Cardiac septum (tissue), 1 donor: ENCODE measurements at places on chromosomes 7 and 10. TPM values are rescaled to one million over a fixed set of nuclear protein-coding genes. Genes with fewer than 3 reads are reported as not detected.
A peak's percentile ranks its signal among the peaks of the same experiment; 100 is the strongest.

The FBXW4 gene
- 108 TPM for total RNA-seq

The GLCCI1 gene
- total RNA-seq, result 5.1 TPM

The PCDH15 gene
- total RNA-seq, result 0.57 TPM

The PPP1R17 gene
- total RNA-seq, result not detected

The ZNF679 gene
- not detected for total RNA-seq

The POLR2J gene
- 58.7 TPM for total RNA-seq

The DYNC1I1 gene
- 24.3 TPM for total RNA-seq

The ZDHHC16 gene
- total RNA-seq, result 25.5 TPM

The WEE2 gene
- not detected for total RNA-seq

- DNase-seq, result no peak
These were observed 52.3 kb downstream of the TACR2 start for GRCh38 chr10:69364232-69364940.

GRCh38 chr7:94594882-94595281, 61.1 kb downstream of the SGCE start:
- DNase-seq, result no peak

- DNase-seq, result peak; percentile 53
These were observed 30.7 kb downstream of the ELFN1 start for GRCh38 chr7:1700536-1701333.

- no peak for DNase-seq
These were observed 102.4 kb downstream of the CFTR start for GRCh38 chr7:117582219-117582704.

GRCh38 chr7:7829667-7830066, 111.3 kb upstream of the RPA3 start:
- no peak for DNase-seq

GRCh38 chr7:3432911-3433310, 131.9 kb downstream of the SDK1 start:
- DNase-seq, result no peak

DNA sequence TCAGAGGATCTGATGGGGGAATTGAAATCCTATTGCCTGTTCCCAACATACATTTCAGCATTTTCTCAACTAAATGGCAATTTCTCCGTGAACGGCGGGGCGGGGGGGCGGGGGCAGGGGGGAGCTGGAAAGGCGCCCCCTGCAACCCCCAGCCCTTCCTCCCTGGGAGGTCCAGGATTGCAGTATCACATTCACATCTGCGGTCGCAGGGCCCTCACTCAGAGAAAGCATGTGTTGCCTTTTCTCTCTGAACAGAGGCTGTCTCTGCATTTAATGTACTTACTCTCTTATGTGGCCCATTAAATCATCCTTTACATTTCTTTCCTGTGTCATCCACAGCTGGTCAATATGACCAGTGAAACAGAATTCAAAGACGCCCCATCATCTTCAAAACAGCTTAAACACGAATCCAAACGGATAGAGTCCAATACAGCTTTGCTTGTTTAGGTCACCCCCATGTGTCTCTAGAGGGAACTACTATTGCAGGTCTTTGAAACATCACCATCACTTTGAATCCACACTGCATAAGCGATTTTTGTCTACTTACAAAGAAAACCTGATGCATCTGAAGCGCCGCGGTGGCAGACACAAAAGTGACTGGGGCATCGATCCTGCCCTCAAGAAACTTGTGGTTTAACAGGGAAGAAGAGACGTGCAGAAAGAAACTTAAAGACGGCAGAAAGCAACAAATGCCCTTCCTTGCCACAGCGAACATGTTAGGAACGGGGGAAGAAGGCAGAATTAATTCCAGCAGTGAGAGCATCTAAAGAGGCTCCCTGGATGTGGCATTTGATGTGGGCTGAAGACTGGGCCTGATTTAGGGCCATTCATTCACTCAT, 17.0 kb upstream of the ECHDC3 start:
- DNase-seq, result no peak

DNA sequence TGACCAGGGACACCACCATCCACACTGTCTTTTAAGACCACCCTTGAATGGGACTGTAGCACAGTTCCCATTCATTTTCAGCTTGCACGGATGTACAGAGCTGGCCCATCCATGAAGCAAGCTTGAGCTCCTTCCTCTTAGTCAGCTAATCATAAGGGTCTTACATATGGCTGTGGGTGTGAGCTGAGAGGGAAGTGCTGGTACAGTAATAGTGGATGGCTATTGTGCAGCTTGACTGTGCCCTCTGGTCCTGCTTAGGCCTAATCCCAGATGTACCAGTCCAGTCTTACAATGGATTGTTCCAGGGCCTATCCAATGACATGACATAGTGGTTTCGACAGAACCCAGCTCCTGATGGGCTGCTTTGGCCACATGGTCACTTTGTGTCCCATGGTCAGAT, 96.9 kb upstream of the ZNF438 start:
- no peak for DNase-seq

DNA sequence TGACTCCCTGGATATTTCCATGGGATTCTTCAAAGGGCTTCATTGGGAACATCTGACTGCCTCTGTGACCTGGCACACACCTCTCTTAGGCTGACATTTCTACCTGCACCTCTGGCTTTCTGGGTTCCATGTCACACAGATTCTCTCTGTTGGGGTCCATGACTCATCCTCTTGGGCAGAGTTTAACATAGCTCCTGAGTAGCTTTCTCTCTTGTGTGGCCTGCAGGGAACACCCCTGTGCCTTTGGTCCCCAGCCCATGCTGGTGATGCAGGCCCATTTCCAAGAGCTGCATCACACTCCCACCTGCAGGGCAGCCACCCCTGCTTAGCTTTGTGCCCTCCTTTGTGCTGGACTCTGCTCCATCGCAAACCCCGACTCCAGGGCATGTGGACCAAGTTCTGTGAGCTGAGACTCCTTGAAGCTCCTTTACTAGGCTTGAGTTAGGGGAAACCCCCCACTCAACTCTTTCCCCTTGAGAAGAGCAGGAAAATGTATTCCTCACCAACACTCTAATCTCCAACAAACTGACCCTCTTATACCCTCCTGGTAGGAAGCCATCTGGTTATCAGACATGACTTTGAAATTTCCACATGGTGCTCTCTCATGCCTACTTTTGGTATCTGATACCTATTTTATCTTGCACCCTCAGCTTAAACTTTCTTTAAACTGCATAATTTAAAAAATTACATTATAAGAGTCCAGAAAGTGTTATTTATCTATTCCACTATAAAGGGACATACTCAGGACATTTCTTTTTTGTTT, 93.3 kb downstream of the ZNF777 start:
- no peak for DNase-seq

- DNase-seq, result no peak
These were observed 25.9 kb upstream of the GTPBP4 start for GRCh38 chr10:962342-962741.

- DNase-seq, result peak; percentile 92
These were observed 2.2 kb downstream of the MAFK start for GRCh38 chr7:1532456-1533254.

GRCh38 chr10:61135276-61135721, 191.3 kb upstream of the RHOBTB1 start:
- DNase-seq, result no peak

DNA sequence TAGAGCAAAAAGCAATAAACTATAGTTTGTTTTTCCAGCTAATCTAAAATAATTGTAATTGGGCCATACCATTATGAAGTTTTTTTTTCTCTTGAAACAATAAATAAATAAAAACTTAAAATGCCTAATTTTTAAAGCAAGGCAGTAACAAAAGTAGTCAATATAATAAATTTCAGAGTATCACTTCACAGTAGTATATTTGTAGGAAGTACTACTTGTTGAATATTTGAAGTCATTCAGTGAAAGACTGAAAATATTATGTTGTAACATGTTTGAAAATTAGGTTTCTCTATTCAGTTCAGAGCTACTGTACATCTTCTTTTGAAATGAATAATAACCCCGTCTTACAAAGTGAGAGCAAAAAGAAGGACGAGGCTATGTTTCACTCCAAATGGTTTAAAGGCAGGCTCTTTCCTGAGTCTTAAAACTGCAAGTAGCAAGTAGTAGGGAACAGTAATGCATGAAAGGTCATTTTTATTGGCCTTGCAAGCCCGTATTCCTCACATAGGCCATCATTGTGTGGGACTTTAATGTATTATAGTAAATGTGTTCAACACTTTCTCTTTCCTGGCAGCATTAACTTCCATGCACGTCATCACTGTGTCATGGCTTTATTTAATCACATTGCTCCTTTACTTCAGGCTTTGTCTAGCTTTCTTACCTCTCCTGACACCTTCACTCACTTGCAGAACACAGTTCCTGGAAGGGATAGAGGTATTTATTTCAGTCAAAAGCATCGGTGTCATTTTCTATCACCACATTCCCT, 141.4 kb downstream of the VTI1A start:
- no peak for DNase-seq

DNA sequence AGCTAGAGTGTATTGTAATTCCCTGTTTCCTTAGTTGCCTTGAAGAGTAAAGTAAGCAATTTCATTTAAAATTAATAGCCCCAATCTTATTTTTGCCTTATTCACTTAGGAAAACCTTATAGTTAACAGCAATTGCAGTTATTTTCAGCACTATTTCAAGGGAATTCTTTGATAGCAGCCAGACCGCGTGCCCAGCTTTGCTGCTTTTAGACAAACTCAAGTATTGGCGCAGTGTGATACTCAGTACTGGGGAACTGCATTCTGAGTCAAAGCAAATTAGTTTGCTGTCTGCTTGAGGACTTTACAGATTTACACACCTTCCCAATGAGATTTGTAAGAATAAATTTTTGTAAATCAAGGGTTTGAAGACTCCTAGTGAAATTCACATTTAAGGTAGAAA, 21.2 kb downstream of the PRKG1 start:
- no peak for DNase-seq

GRCh38 chr7:47518827-47519226, 63.1 kb downstream of the TNS3 start:
- no peak for DNase-seq

DNA sequence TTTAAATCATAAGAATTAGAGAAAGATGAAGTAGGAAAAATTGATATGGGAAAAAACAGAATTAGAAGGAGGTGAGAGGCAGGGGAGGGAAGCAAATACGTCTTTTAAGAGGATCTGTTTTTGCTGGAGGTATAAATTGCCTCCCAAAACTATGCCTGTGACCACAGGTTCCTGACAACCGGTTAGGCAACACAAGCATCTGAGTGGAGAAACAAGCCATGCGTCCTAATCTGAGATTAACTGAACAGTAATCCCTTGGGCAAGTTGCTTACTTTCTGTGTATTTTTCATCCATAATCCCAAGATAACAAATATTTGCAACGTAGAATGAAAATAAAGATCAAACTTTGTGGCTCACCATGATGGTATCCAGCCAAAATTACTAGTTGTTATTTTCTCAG, 149.2 kb downstream of the C1GALT1 start:
- no peak for DNase-seq

- no peak for DNase-seq
These were observed 103.1 kb upstream of the AFAP1L2 start for GRCh38 chr10:114507449-114507848.

DNA sequence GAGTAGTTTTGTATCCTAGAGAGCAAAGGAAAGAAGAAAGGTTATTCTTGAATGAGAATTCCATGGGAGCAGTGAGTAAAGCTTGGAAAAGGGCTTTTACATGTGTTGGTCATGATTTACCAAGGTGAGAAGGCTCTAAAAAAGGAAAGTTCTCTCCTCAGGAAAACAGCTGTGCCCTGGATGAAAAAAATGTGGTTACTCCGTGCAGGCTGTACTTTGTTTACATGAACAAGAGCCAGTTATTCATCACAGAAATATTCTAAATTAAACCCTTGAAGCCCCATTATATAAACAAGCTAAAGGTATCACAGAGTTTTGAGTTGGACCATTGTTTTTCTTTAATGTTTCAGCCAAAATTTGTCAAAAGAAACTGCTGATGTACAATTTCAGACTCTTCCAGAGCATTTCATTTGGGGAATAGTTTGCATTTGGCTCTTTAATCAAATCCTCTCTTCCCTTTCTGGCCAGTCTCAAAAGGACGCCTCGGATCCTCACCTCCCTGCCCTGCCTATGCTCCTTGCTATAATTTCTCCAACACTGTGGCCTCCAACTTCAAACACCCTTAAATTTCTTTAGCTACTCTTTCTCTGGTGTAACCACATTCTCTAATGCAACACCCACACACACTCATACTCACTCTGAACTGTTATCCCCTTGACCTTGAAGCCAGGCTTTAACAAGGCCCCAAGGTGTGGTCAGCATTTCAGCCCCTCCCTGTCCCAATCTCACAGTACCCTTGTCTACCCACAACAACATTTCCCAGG, 47.4 kb downstream of the AFAP1L2 start:
- no peak for DNase-seq
